ENCODE measurements at places on chromosomes 1 and 21.

- DNase-seq = peak; percentile 13
Observed at GRCh38 chr1:204314171-204314892, 45.4 kb downstream of the PLEKHA6 start.

DNA sequence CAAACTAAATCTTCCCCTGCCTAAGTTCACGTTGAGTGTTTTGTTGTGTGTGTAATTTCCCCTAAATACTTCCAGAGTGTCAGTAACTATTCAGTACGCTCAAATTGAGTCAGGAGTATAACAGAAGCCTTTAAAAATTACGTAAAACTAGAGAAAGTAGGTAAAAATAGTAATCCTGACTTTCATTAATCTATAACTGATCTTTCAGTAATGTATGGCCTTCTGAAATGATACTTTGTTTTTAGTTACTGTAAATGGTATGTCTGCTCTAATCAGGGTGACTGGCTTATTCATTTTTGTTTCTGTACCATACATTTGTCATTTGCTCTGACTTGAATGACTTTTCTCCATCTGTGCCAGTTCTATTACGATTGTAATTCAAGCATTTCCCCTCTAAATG is 29.4 kb downstream of the MIER1 start:
- DNase-seq = no peak

DNA sequence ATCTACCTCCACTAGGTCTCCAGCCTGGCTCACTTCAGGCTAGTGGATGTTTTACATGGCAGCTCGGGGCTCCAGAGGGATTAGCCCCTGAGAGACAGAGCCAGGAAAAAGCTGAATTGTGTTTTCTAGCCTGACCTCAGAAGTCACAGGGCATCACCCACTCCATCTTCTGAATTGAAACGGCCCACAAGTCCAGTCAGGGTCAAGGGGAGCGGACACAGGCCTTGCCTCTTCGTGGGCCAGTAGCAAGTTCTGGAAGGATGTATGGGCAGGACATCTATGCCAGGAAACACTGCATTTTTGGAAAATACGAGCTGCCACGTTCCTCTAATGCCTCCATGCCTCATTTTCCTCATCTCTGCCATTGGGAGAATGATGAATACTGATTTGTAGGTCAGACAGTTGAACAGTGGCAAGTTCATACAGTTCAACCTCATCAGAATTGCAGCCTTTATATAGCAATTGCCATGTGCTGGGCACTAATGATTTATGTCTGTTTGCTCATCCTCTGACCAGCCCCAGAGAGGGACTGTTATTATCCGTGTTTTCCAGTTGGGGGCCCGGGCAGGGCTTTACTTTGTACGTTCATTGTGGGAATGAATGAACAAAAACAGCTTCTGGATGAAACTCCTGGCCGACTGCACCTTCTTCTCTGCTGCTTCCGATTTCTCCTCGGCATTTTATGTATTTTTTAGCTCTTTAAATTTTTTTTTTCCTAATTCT is 23.2 kb upstream of the PCBP3 start:
- DNase-seq = no peak

DNA sequence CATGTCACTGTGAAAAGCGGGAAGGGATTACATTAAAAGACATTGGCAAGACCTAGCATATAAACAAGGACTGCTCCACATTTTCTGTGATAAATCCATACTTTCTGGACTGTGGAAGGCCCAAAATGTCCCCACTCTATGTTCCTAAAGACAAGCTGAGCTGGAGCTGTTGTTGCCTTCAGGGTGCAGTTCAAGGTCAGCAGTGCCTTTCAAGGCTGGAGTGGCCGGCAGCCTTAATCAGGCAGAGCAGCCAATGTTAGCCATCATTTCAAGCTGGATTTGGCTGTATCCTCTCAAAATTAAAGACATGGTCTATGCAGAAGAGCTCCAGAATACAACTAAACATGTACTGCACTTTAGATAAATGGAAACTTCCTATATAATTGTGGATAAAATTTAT is 70.4 kb upstream of the ADAM30 start:
- DNase-seq = no peak

DNA sequence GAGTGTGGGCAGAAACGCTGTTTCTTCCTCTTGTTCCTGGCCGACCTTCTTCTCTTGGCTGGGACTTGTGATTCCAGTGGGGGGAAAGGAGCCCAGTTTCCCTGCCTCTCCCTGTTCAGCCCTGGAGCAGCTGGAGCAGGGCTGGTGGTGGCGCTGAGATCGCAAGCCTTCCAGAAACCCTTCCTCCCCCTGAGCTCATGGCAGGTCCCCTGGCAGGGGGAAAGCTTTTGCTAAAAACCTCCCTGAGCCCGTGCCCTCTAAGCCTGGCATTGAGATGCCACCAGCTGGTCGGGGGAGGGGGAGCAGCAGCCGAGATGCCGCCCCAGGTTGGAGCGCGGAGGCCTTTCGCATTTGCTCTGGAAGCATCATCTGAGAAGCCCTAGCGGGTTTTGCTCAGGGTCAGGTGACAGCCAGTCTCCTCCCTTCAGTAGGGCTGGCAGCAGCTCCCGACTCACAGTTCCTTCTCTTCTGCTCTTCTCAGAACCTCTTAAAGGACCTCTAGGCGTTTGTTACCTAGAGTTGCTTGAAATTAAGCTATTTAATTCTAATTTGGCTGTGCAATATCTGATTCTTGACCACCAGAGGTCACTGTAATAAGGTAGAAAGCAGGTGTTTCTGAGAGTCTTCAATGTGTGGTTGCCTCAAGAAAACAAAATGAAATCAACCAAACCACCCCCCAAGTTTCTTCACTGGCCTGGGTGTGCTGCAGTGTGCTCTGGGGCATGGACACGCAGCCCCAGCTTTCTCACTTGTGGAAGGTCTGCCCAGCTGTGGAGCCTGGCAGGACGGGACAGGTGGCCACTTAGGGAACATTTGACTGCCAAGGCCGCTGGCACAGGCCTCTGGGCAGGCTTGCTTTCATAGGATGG is 257.3 kb downstream of the CAMTA1 start:
- DNase-seq = peak; percentile 24
